Muscle of leg (tissue), 16 donors: ENCODE measurements at places on chromosomes 1 and 21. TPM values are rescaled to one million over a fixed set of nuclear protein-coding genes. Genes with fewer than 3 reads are reported as not detected.

Gene CTBS
- total RNA-seq = 4.5 TPM

Gene OVAAL
- not detected for total RNA-seq

Gene KRTAP19-3
- not detected for total RNA-seq

DNA sequence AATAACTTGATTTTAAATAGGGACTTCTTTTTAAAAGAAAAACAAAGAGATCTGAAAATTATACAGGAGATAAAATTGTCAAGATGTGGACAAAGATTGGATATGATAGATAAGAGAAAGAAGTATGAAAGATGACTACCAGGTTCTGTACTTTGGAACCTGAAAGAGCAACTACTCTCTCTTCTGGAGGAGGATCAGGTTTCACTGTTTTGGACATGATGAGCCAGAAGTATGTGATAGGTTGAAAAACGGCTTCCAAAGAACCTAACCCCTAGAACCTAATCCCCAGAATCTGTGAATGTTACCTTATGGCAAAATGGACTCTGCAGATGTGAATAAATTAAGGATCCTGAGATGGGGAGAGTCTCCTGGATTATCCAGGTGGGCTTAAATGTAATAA is 26.2 kb downstream of the RSBN1 start:
- DNase-seq = no peak
- no peak overlapping the region for H3K27ac ChIP-seq
- peaks cover 14% of the 10 kb centered on the region for H3K4me1 ChIP-seq
- H3K27me3 ChIP-seq = no peaks in the 10 kb centered on the region
- no peak overlapping the region for H3K4me3 ChIP-seq

DNA sequence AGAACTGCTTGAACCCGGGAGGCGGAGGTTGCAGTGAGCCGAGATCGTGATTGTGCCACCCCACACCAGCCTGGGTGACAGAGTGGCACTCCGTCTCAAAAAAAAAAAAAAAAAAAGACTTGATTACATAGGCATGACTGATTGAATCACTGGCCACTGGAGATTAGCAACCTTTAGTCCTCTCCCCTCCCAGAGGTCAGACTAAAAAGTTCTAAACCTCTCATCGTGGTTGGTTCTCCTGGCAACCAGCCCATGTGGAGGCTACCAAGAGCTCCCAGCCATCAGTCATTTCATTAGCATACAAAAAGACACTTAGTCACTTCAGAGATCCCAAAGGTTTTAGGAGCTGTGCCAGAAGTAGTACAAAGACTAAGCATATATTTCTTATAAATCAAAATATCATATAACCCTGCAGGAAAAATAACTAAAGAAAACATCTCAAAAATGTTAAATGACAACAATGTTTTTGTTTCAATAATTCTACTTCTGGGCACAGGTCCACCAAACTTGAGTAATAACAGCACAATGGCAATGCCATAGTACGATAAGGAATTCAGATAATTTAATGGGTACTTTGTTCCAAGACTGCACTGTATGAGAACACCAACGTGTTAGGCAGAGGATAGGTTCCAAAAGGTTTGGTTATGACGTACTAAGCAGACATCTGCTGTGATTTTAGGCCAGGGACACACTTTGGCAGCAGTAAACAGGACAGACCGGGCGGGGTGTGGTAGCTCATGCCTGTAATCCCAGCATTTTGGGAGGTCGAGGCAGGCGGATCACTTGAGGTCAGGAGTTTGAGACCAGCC is 18.1 kb downstream of the USP48 start:
- peaks cover 3% of the 10 kb centered on the region for H3K36me3 ChIP-seq
- H3K27ac ChIP-seq = peak overlapping the region; percentile 20
- H3K4me3 ChIP-seq = no peak overlapping the region
- H3K27me3 ChIP-seq = no peaks in the 10 kb centered on the region
- peak; percentile 54 for DNase-seq

DNA sequence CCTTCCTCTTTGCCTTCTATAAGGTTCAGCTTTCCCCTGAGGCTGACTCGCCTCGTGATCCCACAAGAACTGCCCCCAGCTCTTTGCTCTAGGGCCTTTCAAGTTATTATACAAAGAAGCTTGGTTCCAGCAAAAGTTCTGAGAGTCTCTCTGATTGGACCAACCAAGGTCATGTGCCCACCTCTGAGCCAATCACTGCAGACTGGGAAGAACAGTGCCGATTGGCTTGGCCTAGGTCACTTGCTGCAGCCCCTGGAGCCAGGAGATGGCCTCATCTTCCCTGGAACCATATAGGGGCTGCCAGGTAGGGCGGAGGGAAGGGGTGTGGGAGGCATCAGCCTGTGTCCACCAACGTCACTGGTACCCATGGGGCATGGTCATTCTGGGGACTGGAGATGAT is 22.8 kb downstream of the TAS1R2 start:
- no peaks in the 10 kb centered on the region for H3K36me3 ChIP-seq
- peaks cover 29% of the 10 kb centered on the region for H3K27me3 ChIP-seq
- no peak overlapping the region for H3K4me3 ChIP-seq
- no peaks in the 10 kb centered on the region for H3K4me1 ChIP-seq

- H3K36me3 ChIP-seq = no peaks in the 10 kb centered on the region
- DNase-seq = no peak
Measured at GRCh38 chr21:31159808-31160207, 121.5 kb upstream of the KRTAP19-8 start.

- H3K27me3 ChIP-seq = peaks cover 3% of the 10 kb centered on the region
- H3K27ac ChIP-seq = peak within 1 kb of the TSS; percentile 100
- H3K4me1 ChIP-seq = peaks cover 9% of the 10 kb centered on the region
- peak within 1 kb of the TSS; percentile 87 for H3K4me3 ChIP-seq
- no peaks in the 10 kb centered on the region for H3K36me3 ChIP-seq
Measured at GRCh38 chr1:170531758-170532657, at the start of gene GORAB. Gene GORAB, plus strand, starts transcription at chr1:170532166. Its CDS starts 58 bp downstream, at chr1:170532224.

DNA sequence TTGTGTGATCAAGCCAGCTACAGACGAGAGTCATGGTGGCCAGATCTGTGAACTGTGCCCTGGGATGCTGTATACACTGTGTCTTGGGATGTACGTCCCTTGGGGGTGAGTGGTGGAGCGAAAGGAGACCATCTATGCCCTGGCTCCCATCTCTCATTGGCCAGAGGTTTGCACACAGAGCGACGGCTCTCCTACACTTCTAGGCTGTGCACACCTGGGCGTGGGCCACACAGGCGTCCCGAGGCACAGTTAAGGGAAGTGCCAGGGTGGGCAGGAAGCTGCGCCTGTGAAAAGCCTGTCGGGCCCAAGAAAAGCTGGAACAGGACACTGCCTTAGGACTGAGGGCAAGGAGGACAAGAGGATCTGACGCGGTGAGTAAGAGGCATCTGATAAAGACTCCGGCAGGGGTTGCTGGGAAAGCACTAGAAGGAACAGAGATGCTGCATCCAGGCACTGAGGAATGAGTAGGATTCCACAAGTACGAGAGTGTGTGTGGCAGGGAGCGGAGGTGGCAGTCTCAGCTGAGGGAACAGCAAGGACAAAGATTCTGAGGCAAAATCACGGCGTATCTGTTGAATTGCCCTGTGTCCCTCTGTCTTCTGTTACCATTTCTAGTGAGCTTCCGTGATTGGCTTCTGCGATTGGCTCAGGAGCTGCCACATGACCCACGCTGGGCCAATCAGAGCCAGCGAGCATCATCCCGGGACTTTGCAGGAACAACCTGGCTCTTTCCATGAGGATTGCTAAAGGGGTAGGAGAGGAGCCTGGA is 67.9 kb upstream of the ZBTB40 start:
- no peak for DNase-seq
- H3K27ac ChIP-seq = no peak overlapping the region
- no peaks in the 10 kb centered on the region for H3K36me3 ChIP-seq
- peaks cover 18% of the 10 kb centered on the region for H3K27me3 ChIP-seq

DNA sequence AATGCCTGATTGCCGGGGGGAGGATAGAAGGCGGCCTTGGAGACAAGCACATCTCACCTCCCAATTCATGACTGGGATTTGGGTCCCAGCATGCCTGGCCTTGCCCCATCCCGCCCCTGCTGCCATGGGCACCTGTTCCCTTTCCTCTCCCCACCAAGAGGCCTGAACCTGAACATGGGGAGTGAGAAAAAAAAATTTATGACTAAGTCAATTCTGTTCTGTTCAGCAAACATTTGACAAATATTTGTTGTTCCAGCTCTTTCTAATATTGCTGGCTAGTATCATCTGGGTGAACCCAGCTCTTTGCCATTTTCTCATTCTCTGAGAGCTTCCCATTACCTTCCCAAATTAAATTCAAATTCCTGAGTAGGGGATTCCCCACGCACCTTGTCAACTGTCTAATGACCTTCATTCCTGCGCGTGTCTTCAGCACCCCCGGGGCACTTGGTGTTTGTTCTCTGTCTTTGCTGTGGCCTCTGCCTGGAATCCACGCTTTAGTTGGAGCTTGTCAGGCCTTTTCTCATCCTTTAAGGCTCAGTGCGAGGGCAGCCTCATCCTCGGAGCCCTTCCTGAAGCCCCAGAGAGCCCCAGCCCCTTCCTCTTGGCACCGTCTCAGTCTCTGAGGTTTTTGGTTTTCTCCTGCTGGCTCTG is 42.8 kb downstream of the ARHGEF10L start:
- H3K27ac ChIP-seq = no peak overlapping the region
- no peak overlapping the region for H3K4me3 ChIP-seq
- DNase-seq = no peak

- peaks cover 1% of the 10 kb centered on the region for H3K4me1 ChIP-seq
- no peaks in the 10 kb centered on the region for H3K36me3 ChIP-seq
- no peak overlapping the region for H3K27ac ChIP-seq
- H3K4me3 ChIP-seq = no peak overlapping the region
Measured at GRCh38 chr21:29187944-29188343, 57.5 kb downstream of the MAP3K7CL start.

DNA sequence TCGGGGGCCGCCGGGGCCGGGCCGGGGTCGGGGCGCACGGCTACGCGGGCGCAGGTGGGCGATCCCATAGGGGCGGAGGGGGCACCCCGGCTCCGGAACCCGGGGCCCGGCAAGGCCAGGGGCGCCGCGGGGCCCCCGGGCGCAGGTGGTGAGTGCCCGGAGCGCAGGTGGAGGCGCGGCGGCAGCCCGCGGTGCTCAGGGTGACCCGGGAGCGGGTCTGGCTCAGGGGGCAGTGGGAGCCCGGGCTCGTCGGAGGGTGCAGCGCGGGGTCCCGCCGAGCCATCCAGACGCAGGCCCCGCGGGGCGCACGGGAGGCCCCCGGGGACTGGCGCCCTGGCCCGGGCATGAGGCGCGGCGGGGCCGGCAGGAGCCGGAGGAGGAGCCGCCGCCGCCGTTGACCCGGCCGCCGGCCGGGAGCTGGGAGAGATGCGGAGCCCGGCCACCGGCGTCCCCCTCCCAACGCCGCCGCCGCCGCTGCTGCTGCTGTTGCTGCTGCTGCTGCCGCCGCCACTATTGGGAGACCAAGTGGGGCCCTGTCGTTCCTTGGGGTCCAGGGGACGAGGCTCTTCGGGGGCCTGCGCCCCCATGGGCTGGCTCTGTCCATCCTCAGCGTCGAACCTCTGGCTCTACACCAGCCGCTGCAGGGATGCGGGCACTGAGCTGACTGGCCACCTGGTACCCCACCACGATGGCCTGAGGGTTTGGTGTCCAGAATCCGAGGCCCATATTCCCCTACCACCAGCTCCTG is 489 bp downstream of the CELSR2 start:
- H3K27me3 ChIP-seq = peaks cover 14% of the 10 kb centered on the region
- peak overlapping the region; percentile 25 for H3K4me3 ChIP-seq
- no peak overlapping the region for H3K27ac ChIP-seq
- H3K36me3 ChIP-seq = no peaks in the 10 kb centered on the region

- H3K36me3 ChIP-seq = no peaks in the 10 kb centered on the region
- no peak overlapping the region for H3K27ac ChIP-seq
- no peak overlapping the region for H3K4me3 ChIP-seq
- no peaks in the 10 kb centered on the region for H3K4me1 ChIP-seq
- no peaks in the 10 kb centered on the region for H3K27me3 ChIP-seq
Measured at GRCh38 chr1:218679988-218680748, 335.0 kb downstream of the TGFB2 start.

- H3K27ac ChIP-seq = peak overlapping the region; percentile 87
- no peak overlapping the region for H3K4me3 ChIP-seq
- peaks cover 14% of the 10 kb centered on the region for H3K4me1 ChIP-seq
Measured at GRCh38 chr1:102853136-102853535, 255.2 kb downstream of the COL11A1 start.

GRCh38 chr1:155049651-155050559 is 1.2 kb upstream of the ADAM15 start:
- peaks cover 31% of the 10 kb centered on the region for H3K4me1 ChIP-seq
- peak overlapping the region; percentile 59 for H3K27ac ChIP-seq
- H3K36me3 ChIP-seq = peaks cover 5% of the 10 kb centered on the region
- peak overlapping the region; percentile 65 for H3K4me3 ChIP-seq
- DNase-seq = peak; percentile 25

GRCh38 chr1:10544239-10544638 is 69.5 kb downstream of the PEX14 start:
- H3K27me3 ChIP-seq = no peaks in the 10 kb centered on the region
- DNase-seq = no peak
- H3K4me1 ChIP-seq = peaks cover 7% of the 10 kb centered on the region

GRCh38 chr1:151887028-151887427 is 22.3 kb downstream of the THEM4 start:
- H3K27me3 ChIP-seq = no peaks in the 10 kb centered on the region
- no peak overlapping the region for H3K4me3 ChIP-seq
- H3K4me1 ChIP-seq = no peaks in the 10 kb centered on the region
- H3K27ac ChIP-seq = no peak overlapping the region
- H3K36me3 ChIP-seq = peaks cover 14% of the 10 kb centered on the region

DNA sequence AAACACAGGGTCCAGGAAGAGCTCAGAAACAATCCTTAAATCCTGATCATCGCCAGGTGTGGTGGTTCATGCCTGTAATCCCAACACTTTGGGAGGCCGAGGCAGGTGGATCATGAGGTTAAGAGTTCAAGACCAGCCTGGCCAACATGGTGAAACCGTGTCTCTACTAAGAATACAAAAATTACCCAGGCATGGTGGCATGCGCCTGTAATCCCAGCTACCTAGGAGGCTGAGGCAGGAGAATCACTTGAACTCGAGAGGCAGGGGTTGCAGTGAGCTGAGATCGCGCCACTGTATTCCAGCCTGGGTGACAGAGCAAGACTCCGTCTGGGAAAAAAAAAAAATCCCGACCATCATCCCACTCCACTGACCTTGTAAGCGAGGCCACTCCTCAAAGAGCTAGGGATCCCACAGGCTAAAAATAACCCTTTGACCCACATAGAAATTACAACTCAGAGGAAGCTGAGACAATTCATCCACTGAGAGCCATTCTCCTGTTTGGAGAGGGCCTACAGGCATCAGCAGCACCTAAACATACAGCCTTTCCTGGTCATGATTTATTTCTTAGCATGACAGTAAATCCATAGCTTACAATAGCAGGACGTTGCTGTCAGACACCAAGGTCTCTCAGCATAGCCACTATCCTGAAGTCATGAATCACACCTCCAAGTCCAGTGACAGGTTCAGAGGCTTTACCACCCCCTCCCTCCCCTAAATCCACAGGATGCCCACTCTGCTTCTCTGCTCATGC is 66.7 kb downstream of the TGFBR3 start:
- DNase-seq = no peak
- no peaks in the 10 kb centered on the region for H3K36me3 ChIP-seq

DNA sequence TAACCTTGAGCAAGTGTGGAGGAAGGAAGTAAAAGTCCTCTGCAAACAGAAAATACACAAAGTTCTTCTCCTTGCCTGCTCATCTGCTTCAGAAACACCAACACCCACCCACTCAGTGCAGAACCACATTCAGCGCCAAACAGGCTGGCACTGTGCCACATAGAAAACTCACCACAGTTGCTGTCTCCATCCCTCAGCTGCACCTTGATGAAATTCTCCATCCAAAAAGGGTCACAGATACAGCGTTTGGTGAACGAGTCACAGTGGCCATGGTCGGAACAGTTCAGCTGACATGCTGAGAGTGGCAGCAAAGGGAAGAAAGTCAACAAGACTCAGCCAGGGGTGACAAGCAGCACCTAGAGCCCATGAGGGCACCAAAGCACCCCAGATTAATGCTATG is 114.5 kb downstream of the KIAA0319L start:
- DNase-seq = no peak
- H3K36me3 ChIP-seq = peaks cover 79% of the 10 kb centered on the region
- no peak overlapping the region for H3K27ac ChIP-seq
- H3K4me1 ChIP-seq = no peaks in the 10 kb centered on the region
- no peak overlapping the region for H3K4me3 ChIP-seq
